Activated naive CD4-positive, alpha-beta T cell treated with anti-CD3 and anti-CD28 coated beads, Interleukin-2, amount 50 U/mL, for 16 hours (primary cell): ENCODE measurements at places on chromosomes 1 and 21.

GRCh38 chr1:174008979-174009378 is 13.2 kb downstream of the RC3H1 start:
- no peak for DNase-seq

DNA sequence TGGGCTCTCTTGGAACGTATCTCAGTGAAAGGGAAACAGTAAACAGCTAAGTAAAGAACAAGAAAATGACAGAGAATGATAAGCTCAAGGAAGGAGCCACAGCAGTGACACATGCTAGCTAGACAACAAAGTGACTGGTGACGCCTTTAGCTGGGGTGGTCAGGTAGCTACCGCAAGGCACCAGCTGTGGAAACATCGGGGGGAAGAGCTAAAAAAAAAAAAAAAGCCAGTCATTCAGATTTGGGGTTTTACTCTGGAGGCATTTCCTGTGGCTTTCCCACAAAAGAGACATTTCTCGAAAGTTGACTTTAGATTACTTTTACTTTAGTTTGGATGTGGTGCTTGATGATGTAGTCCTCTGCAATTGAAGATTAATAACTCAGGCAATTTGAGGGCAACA is 2.1 kb downstream of the FHAD1 start:
- DNase-seq, result peak; percentile 65

DNA sequence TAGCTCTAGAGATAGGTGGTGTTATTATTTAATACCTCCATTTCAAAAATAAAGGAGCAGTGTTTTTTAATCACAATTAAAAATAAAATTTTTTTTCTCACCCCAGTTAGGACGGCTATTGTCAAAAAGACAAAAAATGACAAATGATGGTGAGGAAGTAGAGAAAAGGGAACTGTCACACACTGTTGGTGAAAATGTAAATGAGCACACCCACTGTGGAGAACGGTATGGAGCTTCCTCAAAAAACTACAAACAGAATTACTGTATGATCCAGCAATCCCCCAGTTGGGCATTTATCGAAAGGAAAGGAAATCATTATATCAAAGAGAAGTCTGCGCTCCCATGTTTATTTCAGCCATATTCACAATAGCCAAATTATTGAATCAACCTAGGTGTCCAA is 148.7 kb upstream of the NR5A2 start:
- no peak for DNase-seq

DNA sequence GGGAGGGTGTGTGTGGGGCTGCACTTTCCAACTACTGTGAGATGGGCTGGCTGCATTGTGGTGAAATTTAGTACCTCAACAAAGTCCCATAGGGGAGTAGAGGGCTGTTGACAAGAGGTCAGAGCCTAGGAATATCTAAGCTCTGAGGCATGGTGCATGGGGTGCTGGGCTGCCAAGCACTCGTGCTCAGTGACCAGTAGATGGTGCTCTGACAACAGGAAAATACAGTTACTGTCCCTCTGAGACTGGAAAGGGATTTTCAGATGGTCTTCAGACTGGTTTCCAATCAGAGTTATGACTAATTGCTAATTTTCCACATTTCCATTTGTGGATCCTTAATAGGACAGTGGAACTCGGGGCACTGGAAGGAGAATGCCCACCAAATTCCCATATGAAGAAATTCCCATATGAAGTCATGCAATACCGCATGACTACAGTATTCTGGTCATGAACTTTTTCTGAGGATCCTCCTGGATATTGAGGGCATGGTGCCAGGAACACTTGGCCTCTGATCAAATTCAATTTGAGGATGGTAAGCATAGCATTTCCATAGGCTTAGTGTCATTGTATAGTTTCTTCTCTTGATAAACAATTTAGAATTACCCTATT is 4.1 kb upstream of the CACNA1E start:
- DNase-seq, result no peak

GRCh38 chr21:45069711-45070110 is 4.7 kb upstream of the ADARB1 start:
- no peak for DNase-seq

DNA sequence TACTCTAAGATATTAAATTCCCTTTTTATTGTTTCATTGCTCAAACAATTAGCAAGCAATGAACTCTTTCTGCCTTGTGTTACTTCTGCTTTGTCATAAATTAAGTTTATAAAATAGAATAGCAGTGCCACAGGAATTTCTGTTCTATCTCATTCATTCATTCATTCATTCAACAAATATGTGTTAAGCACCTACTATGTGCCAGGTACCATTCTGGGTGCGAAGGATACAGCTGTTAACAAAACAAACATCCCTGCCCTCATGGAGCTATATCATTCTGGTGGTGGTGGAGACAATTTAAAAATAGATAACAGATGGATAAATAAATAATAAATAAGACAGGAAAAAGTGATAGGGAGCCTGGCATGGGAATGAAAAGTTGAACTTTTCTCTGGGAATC is 34.5 kb upstream of the AHCYL1 start:
- DNase-seq, result no peak

DNA sequence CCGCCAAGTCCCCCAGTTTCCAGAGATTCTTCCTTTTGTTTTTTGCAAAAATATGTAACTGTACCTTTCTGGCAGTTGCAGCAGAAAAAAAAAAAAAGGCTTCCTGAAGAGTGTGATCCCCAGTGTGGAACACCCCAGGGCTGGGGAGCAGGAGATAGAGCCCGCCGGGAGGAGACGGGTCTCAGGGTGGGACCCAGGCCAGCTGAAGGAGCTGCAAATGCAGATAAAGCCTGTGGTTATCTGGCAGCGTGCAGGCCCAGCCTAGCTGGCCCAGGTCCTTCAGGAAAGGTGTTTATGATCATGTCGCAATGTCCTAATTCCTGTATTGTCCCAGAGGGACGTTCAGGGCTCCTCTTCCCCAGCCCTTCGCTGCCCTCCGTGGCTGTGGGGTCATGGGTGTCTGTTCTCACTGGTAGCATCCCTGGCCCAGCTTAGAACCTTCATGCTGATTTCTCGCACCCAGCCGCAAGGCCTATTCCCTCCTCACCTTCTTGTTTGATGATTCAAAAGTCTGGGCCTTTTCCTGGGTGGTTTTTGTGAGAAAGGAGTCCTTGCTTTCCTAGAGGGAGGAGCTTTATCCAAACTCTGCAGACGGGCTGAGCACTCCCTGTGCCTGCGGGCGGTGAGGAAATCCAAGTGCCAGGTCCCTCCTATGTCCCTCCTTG is 26.2 kb downstream of the RNF187 start:
- DNase-seq, result no peak

DNA sequence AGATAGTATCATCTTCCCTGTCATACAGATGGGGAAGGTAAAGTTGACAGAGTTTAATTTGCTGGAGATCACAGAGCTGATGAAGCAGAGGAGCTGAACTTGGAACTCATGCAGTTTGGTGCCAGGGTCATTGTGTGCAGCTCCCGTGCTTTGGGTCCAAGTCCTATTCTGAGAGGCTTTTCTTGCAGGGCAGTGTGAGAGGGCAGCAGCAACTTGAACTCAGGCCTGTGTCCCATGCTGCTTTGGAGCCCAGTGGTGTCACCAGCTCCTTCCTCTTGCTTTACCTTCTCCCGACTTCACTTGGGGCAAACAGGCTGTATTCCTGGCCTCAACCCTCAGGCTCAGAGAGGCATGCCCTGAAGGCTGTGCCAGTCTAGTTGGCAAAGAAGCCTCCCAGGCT is 24.7 kb downstream of the INAVA start:
- no peak for DNase-seq

- DNase-seq, result no peak
Observed at GRCh38 chr1:53655931-53656746, 82.8 kb downstream of the GLIS1 start.

- DNase-seq, result no peak
Observed at GRCh38 chr1:192580351-192580962, 4.9 kb downstream of the RGS1 start.

- no peak for DNase-seq
Observed at GRCh38 chr1:78972723-78973122, 33.8 kb downstream of the ADGRL4 start.

DNA sequence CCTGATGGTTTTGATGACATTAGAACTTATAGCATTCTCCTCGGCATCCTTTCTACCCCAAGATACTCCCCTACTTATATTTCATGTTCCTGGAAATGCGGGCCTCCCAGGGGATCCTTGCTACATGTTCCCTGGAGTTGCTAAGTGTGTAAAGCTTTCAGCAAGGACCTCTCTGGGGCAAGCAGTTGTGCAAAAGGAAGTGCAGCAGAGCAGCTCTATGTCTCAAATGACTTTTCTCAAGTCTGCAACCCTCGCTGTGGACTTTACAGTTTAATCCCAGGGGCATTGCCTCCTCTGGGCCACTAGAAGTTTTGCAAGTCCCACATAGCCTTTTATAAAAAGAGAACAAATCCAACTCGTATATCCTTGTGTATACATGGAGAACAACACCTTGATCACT is 20.8 kb upstream of the MNDA start:
- DNase-seq, result no peak
